Umbilical cord (tissue), 2 donors: ENCODE measurements at places on chromosomes 16 and 17. TPM values are rescaled to one million over a fixed set of nuclear protein-coding genes. Genes with fewer than 3 reads are reported as not detected.

- no peak for DNase-seq
These were observed 15.8 kb upstream of the EEF2K start for GRCh38 chr16:22190081-22190775.

DNA sequence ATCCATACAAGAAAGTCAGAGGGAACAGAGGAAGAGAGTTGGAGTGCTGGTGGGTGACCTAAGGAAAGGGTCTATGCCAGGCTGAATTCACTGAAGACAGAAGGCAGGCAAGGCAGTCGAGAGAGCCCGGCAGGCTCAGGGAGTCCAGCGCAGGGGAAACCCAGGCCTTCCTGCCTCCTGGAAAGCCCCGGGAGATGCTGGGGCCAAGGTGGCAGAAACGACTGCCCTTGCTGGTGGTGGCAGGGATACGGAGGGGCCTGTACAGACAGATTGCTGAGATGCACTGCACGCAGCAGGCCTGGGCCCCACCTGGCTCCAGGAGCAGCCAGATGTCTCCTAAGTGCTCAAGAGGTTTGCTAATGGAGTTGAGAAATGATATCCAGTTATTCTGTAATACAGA lies 59.8 kb downstream of the GTF3C1 start:
- DNase-seq, result no peak

- DNase-seq, result no peak
These were observed 116.5 kb upstream of the AXIN2 start for GRCh38 chr17:65677932-65678331.

DNA sequence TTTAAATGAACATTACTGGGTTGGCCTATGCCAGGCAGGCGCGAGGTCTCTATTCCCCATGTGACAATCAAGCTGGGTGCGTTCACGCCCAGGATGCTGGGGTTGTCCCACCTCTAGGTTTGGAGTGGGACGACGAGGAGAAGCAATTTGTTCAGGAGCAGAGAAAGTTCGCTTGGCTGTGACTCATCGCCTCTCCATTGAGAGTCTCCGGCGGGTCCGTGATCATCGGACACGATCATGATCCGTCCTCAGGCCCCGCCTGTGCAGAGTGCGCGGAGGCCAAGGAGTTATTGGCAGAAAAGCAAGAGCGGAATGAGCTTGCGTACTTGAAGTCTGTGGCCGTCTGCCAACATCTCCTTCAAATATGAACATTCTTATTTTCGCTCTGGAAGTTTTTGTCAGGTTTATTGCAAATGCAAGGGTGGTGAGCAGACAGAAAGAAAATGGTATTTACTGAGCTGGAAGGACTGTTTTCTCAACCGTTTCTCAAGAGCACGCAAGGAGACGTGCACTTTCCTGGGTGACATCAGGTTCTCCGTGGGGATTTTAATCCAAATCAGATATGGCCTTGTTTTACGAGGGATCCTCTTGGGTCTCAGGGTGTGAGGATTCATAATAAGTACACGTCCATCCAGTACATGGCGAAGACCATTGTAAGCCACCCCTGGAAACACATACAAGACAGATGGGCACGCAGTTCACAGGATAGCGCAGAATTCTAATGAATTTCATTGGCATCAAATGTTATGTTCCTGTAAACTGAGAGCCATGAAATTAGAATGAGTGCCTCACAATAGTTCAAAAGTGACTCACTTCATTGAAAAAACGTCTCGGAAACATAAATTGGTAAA lies 70.1 kb upstream of the CREBBP start:
- peak; percentile 99 for DNase-seq

GRCh38 chr16:86478779-86479178 lies 31.5 kb upstream of the FOXF1 start:
- no peak for DNase-seq

DNA sequence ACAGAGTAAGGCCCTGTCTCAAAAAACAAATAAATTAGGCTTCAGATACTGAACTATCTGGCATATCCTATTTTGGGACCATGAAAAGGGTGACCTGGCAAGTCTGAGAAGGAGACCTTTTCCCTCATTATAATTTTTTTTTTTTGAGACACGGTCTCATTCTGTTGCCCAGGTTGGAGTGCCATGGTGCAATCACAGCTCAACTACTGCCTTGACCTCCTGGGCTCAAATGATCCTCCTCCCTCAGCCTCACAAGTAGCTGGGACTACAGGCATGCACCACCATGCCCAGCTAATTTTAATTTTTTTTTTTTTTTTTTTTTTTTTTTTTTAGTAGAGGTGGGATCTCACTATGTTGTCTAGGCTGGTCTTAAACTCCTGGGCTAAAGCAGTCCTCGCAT lies 37.3 kb downstream of the PLCG2 start:
- no peak for DNase-seq

DNA sequence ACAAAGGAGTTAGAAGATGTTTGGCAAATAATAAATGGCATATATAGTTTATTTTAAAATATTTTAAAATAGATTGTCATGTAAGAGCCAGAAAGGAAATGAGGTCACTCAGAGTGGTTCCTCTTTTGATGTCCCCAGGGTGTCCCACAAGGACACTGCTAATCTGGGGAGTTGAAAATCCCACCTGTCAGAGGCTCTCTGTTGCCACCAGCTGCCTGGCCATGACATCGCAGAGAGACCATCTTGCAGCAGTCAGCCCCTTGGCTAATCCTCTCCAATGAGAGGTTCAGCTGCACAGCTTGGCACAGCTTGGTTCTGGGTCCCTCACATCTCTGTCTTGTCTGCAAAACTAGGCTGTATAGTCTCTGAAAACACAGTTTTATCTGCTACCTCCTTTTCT lies 11.0 kb upstream of the RBFOX1 start:
- no peak for DNase-seq

DNA sequence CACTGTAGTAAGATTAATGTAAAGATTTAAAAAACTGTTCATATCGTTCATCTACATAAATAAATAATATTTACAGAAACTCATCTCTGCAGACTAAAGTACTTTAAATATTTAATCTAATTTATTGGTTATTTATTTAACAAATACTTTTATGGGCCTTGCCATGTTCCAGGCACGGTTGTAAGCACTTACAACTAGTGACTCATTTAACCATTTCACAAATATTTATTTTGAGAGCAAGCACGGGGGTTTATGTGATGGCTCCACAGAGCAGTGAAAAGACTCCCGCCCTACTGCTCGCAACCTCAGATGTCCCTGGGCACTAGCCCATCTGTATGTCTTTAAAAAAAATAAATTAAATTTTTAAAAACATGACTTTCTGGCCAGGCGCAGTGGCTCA lies 575.9 kb downstream of the WWOX start:
- DNase-seq, result no peak

Gene RFNG
- 33.2 TPM for total RNA-seq

DNA sequence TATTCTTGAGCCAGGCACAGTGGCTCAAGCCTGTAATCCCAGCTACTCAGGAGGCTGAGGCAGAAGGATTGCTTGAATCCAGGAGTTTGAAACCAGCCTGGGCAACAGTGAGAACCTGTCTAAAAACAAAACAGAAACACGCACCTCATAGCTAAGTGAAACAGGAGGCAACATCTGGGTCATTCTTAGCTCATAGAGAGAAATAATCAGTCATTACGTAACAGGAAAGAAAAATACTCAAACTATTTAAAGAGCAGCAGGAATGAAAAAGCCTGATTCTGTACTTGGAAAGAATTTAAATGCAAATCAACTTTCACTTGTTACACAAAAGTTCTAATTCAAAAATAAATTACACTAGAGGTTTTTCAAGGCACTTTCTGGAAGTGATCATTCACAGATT lies 17.2 kb downstream of the CHCT1 start:
- DNase-seq, result no peak

- DNase-seq, result peak; percentile 98
These were observed at the start of gene SLFN12 for GRCh38 chr17:35432176-35433074. TSS of gene SLFN12 (minus strand) at chr17:35432500. CDS start at chr17:35423028, 9,472 bp downstream.

Gene CCL2
- 27.7 TPM for total RNA-seq

- no peak for DNase-seq
These were observed 17.0 kb downstream of the ARHGAP17 start for GRCh38 chr16:24998201-24998600.

- DNase-seq, result no peak
These were observed 282.4 kb upstream of the EEF2KMT start for GRCh38 chr16:5379954-5380353.

Gene TSPAN10
- 0.96 TPM for total RNA-seq

- no peak for DNase-seq
These were observed 7.3 kb downstream of the ATP2A3 start for GRCh38 chr17:3956983-3957382.

Gene IL21R
- total RNA-seq, result 0.72 TPM

DNA sequence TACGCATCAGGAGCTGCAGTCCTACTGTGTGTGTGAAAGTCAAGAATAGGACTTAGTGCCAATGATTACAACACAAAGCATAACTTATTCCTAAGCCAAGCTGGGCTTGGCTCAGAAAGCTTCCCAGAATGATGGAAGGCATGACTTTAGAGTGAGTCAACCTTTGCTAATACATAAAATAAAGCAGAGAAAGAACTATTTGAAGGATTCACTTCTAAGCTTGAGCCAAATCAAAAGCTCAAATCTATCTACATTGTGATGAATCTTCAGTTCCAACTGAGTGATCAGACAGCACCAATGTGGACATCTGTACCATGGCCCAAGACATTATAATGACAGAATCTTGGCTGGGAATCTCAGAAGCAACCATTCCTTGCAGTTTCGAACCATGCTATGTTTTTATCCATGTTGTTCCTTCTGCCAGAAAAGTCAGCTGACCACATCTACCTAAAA lies 41.4 kb downstream of the SMG6 start:
- DNase-seq, result peak; percentile 85

GRCh38 chr17:27324771-27325339 lies 30.9 kb downstream of the WSB1 start:
- DNase-seq, result no peak
